Right ventricle myocardium superior (tissue), 1 donor: ENCODE measurements at places on chromosomes 6 and 20. TPM values are rescaled to one million over a fixed set of nuclear protein-coding genes. Genes with fewer than 3 reads are reported as not detected.

TIAM2 gene
- total RNA-seq, result 8.4 TPM

COL19A1 gene
- 2.0 TPM for total RNA-seq

KHDC1L gene
- not detected for total RNA-seq

OXT gene
- total RNA-seq, result not detected

ZSCAN23 gene
- total RNA-seq, result 2.1 TPM

MOG gene
- 10.3 TPM for total RNA-seq

SRSF12 gene
- total RNA-seq, result not detected

VWA7 gene
- total RNA-seq, result 9.5 TPM

TCP11 gene
- not detected for total RNA-seq

GOPC gene
- total RNA-seq, result 17.5 TPM

LRRC73 gene
- total RNA-seq, result 1.4 TPM

MEI4 gene
- total RNA-seq, result 0.73 TPM

ENPP4 gene
- total RNA-seq, result 18.3 TPM

DST gene
- 234 TPM for total RNA-seq

CUL7 gene
- 6.8 TPM for total RNA-seq

FAM162B gene
- 3.7 TPM for total RNA-seq

C20orf204 gene
- 0.38 TPM for total RNA-seq

MAS1 gene
- not detected for total RNA-seq

C6orf58 gene
- not detected for total RNA-seq
